Natural killer cell treated with Interleukin-12 subunit alpha and Interleukin-12 subunit beta and Interleukin-15 and Interleukin-18, amount 100 ng/mL, for 72 hours (primary cell): ENCODE measurements at places on chromosomes 12 and 14. TPM values are rescaled to one million over a fixed set of nuclear protein-coding genes. Genes with fewer than 3 reads are reported as not detected.

DNA sequence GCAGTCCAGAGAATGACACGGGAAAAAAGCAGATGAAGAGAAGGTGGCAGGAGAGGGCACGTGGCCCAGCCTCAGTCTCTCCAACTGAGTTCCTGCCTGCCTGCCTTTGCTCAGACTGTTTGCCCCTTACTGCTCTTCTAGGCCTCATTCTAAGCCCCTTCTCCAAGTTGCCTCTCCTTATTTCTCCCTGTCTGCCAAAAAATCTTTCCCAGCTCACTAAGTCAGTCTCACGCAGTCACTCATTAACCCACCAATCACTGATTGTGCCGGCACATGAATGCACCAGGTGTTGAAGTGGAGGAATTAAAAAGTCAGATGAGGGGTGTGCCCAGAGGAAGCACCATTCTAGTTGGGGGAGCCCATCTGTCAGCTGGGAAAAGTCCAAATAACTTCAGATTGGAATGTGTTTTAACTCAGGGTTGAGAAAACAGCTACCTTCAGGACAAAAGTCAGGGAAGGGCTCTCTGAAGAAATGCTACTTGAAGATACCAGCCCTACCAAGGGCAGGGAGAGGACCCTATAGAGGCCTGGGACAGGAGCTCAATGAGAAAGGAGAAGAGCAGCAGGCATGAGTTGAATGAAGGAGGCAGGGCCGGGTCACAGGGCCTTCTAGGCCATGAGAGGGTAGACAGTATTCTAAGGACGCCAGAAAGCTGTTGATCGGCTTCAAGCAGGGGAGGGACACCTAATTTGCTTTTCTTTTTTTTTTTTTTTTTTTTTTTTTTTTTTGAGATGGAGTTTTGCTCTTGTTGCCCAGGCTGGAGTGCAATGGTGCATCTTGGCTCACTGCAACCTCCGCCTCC lies 40.9 kb downstream of the DAD1 start:
- DNase-seq: no peak

GRCh38 chr14:92631098-92631497 lies 117.3 kb downstream of the LGMN start:
- DNase-seq: no peak

GRCh38 chr12:110373025-110373424 lies 30.5 kb downstream of the ANAPC7 start:
- no peak for DNase-seq

DNA sequence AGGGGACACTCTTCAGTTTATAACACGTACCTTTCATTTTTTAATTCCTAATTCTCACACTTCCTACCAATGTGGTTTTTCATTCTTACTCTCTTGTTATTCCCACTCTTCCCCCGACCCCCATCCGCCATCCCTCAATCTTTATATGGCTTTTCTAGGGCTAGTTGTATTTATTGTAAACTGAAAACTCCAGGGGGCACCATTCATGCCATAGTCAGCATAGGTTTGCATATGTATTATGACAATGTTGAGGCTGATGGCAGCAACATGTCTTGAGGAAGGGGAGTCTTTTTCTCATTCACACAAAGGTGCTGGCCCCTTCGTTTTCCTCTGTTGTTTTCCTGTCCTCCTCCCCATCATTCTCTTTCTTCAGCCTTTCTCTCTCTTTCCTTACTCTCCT lies 27.7 kb upstream of the LTA4H start:
- DNase-seq: no peak

- DNase-seq: no peak
These were observed 762.4 kb downstream of the SLC6A15 start for GRCh38 chr12:84150201-84150600.

DNA sequence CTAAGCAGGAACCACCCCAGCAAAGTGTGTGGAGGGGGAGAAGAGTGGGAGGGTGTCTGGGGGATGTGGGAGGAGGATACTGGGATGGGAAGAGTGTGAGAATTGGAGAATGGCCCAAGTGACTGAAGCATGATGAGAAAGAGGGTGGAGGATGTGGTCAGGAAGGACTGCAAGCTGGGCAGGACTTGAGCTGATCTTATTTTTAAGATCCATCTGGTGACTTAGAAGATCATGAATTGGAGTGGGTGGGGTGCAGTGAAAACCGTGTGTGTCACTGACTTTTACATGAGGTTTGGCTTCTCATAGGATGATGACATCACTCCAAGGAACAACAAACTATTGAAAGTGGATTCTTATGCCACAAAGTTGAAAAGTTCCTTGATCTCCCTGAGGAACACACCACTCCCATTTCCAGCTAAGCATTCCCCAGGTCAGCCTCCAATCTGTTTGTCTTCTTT lies 287.5 kb downstream of the GALC start:
- DNase-seq: no peak

Gene WNT1
- total RNA-seq: not detected

Gene PTGES3
- 201 TPM for total RNA-seq

Gene POU6F1
- total RNA-seq: 3.6 TPM

Gene ARHGEF25
- 4.0 TPM for total RNA-seq

Gene RAB15
- 1.8 TPM for total RNA-seq
